ENCODE measurements at places on chromosomes 2 and 18.

- DNase-seq, result no peak
Observed at GRCh38 chr2:119645173-119645855, 33.7 kb upstream of the TMEM177 start.

- DNase-seq, result no peak
Observed at GRCh38 chr18:73750052-73750451, 397.6 kb downstream of the FBXO15 start.

DNA sequence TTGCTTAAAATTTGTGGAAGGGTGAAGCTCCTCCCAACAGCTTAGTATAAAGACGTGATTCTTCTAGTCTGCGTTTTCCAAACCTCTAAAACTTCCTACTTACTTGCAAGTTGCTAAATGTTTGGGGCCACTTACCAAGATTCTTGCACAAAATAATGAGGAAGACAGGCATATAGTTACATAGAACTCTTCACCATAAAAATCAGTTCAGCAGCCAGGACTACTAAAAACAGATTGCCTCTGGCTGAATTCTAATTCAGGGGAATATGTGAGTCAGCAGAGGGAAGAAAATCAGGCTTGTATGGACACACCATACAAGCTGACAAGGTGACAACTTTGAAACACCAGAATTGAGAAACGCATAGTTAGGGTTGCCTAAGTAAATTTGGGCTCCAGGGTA lies 2.8 kb upstream of the PEX13 start:
- DNase-seq, result no peak

DNA sequence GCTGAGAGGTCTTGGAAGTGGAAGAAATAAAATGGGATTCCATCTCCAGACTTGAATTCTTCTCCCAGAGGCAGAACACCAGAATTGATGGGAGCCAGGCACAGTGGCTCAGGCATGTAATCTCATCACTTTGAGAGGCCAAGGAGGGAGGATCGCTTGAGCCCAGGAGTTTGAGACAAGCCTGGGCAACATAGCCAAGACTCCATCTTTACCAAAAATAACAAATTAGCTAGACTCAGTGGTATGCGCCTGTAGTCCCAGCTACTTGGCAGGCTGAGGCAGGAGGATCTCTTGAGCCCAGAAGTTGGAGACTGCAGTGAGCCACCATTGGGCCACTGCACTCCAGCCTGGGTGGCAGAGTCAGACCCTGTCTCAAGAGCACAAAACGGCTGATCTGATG lies 144.3 kb downstream of the C1D start:
- DNase-seq, result no peak

GRCh38 chr2:185188656-185189055 lies 549.9 kb upstream of the FSIP2 start:
- no peak for DNase-seq

DNA sequence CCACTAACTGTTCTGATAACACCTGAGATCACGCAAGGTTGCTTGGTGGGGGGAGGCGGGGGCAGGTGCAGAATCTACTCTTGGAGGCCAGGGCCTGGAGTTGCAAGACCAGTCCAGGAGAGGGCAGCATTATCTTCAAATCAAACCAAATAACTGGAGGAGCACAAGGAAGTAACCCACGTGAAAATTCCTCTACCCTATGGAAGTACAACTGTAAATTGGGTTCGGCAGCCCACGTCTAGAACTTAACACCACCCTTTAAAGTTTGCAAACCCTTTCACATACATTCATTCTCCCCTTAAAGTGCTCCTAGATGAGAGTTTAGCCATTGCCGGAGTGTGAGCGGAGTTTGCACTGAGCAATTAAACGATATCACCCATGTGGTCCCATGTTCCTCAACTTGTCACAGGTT lies 19.6 kb upstream of the CXCR1 start:
- peak; percentile 75 for DNase-seq

GRCh38 chr2:55781542-55781941 lies 87.9 kb upstream of the PNPT1 start:
- DNase-seq, result no peak

GRCh38 chr2:98479959-98480524 lies 35.4 kb downstream of the INPP4A start:
- no peak for DNase-seq

DNA sequence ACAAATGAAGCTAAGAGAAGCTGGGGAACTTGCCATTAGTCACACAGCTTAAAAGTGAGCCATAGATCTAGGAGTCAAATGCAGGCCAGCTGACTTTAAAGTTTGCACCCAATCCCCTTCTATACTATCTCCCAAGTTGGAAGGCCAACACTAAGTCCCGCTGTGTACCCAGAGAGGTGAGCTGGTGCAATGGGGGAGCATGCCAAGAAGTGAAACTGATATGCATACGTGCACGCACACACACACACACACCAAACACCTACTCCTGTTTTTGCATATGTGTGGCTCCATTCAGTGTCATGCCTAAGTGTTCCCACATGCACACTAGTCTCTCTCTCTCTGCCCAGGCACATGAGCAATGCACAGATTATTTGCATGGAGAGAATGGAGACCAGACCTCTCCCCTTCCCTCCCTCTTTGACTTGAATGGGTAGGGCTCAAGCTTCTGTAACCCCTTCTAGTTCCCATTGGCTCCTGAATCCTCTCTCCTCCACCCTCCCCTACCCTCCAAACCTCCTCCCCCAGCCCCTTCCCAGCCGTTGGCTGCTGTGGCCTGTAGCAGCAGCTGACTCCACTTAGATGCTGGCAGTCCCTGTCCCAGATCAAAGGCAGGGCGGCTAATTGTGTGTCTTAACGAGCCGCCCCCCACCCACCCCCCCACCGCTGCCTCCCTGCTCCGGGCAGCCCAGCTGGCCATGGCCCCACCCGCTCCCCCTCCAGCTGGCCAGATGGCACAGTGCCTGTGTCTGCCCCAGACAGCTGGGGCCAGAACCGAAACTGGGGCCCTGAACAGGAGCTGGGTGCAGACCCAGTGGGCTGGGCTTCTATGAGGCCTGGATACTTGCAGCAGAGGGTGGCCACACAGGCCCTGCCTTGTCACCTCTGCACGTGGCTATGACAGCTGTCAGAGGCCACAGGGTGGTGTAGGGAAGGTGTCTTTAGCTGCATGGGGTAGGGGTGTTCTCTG lies 5.6 kb downstream of the WNT10A start:
- DNase-seq, result no peak

DNA sequence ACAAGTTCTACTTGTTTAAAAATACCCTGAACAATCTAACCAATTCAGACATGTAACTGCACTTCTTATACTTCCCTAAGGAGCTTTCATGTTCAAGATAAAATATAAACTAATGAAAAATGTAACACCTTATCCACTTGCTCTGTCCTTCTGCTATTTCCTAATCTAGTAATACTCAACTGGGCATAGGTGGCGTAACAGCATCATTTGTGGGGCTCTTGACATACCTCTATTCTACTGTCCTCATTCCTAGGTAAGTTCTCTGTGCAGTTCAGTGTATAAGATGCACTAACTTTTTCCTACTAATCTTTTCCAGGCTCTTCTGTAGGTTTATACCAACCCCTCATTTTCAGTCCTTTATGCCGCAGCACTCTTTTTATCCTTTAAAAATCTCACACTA lies 36.7 kb downstream of the PRKD3 start:
- DNase-seq, result no peak

DNA sequence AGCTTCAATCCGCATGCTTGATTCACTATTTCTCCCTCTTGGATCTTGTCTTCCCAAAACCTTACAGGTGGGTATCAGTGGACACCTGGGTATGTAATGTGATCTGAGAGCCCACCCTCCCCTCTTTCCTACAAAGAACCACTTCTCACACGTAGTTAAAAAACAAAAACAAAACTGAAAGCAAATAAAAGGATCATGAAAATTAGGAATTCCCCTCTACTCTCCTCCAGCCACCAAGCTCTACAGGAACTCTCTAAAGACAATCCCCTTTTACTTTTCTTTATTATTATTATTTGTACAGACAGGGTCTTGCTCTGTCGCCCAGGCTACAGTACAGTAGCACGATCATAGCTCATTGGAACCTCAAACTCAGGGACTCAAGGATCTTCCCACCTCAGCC lies 40.8 kb upstream of the MYO1B start:
- no peak for DNase-seq

GRCh38 chr2:197884252-197884651 lies 79.9 kb downstream of the PLCL1 start:
- no peak for DNase-seq

All from WTC11 (cell line).